Psoas muscle (tissue), 8 donors: ENCODE measurements at places on chromosomes 16 and 17. TPM values are rescaled to one million over a fixed set of nuclear protein-coding genes. Genes with fewer than 3 reads are reported as not detected.

- DNase-seq: no peak
Observed at GRCh38 chr17:72924196-72924595, 168.3 kb downstream of the SLC39A11 start.

DNA sequence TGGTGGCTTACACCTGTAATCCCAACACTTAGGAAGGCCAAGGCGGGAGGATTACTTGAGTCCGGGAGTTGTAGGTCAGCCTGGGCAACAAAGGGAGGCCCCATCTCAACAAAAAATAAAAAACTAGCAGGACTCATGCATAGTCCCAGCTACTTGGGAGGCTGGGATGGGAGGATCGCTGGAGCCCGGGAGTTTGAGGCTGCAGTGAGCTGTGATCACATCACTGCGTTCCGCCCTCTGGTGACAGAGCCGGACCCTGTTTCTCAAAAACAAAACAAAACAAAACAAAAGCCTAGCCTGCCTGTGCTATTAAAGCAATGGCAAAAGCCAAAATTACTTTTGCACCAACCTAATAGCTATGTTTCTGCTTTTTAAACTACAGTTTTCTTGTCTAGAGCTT, 1.5 kb downstream of the FCSK start:
- DNase-seq: no peak

DNA sequence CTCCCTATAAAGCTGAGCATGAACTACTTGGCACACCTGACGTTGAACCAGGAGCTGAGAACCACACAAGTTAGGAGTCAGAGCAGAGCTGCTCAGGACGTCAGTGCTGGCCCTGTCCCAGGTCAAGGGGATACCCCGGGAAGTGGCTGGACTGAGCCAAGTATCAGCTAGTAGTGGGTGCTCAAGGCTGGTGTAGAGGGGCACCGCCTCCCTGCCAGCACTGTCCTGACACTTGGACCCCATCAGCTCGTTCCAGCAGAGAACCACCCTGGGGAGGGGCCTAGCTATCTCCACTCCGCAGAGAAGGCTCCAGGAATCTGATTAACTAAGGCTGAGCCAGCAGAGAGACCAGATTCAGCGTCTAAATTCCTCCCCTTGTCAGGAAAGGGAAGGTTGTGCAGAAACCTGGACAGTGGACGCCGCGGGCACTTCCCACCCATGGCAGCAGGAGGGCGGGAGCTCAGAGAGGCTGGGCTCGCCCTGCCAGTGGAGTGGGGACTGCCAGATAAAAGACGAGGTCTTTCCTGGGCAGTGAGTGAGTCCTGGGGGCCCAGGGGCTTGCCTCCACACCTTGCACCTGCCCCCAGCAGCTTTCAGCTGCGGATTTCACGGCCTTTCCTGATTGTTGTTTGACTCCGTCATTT, 21.0 kb downstream of the C16orf90 start:
- no peak for DNase-seq

Gene CHST6
- total RNA-seq: 0.15 TPM

Gene FSCN2
- total RNA-seq: 0.38 TPM

Gene TOX3
- total RNA-seq: not detected
